CD4-positive, alpha-beta T cell (primary cell): ENCODE measurements at places on chromosomes 16 and 17.

- peak overlapping the region; percentile 64 for H3K4me3 ChIP-seq
- H3K27ac ChIP-seq: peak overlapping the region; percentile 100
- no peaks in the 10 kb centered on the region for H3K27me3 ChIP-seq
- peaks cover 87% of the 10 kb centered on the region for H3K4me1 ChIP-seq
These were observed 13.6 kb upstream of the EEF2K start for GRCh38 chr16:22192261-22193062.

DNA sequence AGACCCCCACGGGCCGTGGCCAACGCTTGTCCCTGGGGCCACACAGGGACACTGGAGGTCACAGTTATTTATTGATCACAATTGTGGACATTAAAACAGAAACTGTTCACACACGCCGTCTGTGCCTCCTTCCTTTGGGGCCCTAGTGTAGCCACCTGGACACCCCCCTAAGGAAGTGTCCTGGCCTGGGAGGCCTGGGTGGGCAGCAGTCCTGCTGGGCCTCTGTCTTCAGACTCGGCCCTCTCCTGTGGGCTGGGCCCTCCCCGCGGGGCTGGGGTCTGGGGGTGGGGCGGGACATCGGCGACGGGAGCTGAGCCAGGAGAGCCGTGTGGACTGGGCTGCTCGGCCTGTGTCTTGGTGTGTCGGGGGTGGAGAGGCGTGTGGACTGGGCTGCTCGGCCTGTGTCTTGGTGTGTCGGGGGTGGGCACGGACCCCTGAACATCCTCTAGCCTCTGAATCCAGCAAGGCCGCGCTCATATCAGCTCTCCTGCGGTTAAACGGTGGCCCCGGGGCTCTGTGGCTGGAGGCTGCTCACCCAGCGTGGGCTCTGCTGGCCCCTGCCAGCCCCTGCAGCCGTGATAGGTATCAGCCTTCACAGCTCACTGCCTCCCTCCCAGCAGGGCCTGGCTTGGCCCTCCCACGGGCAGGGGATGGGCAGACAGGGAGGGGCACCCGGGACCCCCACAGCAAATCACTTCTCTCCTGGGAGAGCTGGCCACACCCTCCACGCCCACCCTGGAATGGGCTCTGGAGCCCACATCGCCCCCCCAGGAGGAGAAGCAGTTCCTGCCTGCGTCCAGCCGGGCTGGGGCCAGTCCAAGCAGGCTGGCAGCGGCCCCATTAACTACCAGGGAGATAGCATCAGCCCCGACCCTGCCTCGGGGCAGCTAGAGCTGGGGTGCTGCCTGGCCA is 1.1 kb upstream of the NHLRC4 start:
- peak overlapping the region; percentile 72 for H3K27ac ChIP-seq
- no peaks in the 10 kb centered on the region for H3K36me3 ChIP-seq
- DNase-seq: no peak
- peaks cover 46% of the 10 kb centered on the region for H3K4me1 ChIP-seq
- peaks cover 7% of the 10 kb centered on the region for H3K27me3 ChIP-seq
- no peak overlapping the region for H3K4me3 ChIP-seq

- H3K27ac ChIP-seq: no peak overlapping the region
- no peak for DNase-seq
- no peak overlapping the region for H3K4me3 ChIP-seq
These were observed 220.1 kb upstream of the SOX9 start for GRCh38 chr17:71900621-71901229.

GRCh38 chr16:25270577-25270976 is 12.9 kb upstream of the ZKSCAN2 start:
- H3K27ac ChIP-seq: no peak overlapping the region
- no peak overlapping the region for H3K4me3 ChIP-seq
- no peaks in the 10 kb centered on the region for H3K27me3 ChIP-seq
- peaks cover 4% of the 10 kb centered on the region for H3K36me3 ChIP-seq
- H3K4me1 ChIP-seq: no peaks in the 10 kb centered on the region

- no peak overlapping the region for H3K27ac ChIP-seq
- no peaks in the 10 kb centered on the region for H3K4me1 ChIP-seq
- H3K4me3 ChIP-seq: no peak overlapping the region
- H3K36me3 ChIP-seq: peaks cover 26% of the 10 kb centered on the region
- no peaks in the 10 kb centered on the region for H3K27me3 ChIP-seq
- DNase-seq: peak; percentile 13
These were observed 152.2 kb downstream of the SNX11 start for GRCh38 chr17:48259694-48260291.

DNA sequence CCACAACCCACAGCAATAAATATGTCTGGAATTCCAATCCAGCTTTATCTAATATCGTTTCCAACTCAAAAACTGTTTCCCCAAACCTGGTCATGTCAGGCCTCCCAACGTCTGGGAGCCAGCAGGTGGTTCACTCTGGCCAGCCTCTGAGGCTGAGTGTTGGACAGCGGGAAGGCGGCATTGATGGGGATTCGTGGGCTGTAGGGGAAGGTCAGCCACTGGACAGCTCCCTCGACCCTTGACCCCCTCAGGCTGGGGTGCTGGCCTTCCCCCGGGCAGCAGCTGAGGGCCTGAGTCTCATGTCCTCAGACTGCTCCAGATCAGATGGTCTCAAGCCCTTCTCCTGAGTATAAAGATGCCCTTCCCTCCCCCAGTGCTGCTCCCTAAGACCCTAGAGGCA is 50.2 kb downstream of the SDK2 start:
- no peak overlapping the region for H3K4me3 ChIP-seq
- no peaks in the 10 kb centered on the region for H3K27me3 ChIP-seq
- no peak for DNase-seq
- H3K27ac ChIP-seq: peak overlapping the region; percentile 83
- H3K36me3 ChIP-seq: no peaks in the 10 kb centered on the region
- peaks cover 73% of the 10 kb centered on the region for H3K4me1 ChIP-seq

- peaks cover 35% of the 10 kb centered on the region for H3K36me3 ChIP-seq
- no peaks in the 10 kb centered on the region for H3K27me3 ChIP-seq
- peaks cover 10% of the 10 kb centered on the region for H3K4me1 ChIP-seq
These were observed 86.6 kb downstream of the SNX11 start for GRCh38 chr17:48194097-48194550.
